ENCODE measurements at places on chromosomes 5 and 9.
A peak's percentile ranks its signal among the peaks of the same experiment; 100 is the strongest.

DNA sequence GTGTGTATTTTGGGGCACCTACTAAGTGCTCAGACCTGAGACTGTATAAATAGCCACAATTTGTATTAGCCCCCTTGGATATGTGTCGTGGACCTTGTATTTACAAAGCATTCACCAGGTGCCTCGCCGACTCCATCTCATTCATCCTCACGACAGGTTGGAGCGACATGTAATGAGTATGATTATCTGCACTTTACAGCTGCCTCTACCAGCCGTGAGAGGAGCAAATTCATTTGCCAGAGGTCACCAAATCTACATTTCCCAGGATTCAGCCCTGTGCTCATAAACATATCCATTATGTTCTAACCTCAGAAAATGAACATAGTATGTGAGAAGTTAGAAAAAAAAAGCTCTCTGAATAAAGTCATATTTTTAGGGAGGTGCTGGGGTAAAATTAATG, 167.4 kb downstream of the ZDHHC21 start:
- no peaks in the 10 kb centered on the region for H3K36me3 ChIP-seq
- DNase-seq: no peak
- H3K4me1 ChIP-seq: no peaks in the 10 kb centered on the region

DNA sequence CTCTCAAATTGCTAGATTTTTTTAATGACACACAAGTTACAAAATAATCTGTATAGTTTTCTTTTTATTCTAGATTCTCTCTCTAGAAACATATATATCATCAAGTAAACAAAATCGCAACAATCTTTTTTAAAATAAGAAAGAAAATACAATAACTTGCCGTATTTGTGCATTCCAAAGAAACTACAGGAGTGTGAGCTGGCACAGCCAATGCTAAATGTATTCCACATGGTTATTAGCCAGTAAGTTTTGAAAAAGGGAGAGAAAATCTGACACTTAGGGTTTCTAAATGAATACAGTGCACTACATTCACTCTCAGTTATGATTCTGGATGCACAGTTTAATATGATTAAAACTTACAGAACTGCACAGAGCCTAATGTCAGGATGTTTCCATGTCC, 117.9 kb downstream of the BNC2 start:
- no peak overlapping the region for H3K27ac ChIP-seq
- no peaks in the 10 kb centered on the region for H3K36me3 ChIP-seq
- no peaks in the 10 kb centered on the region for H3K4me1 ChIP-seq
- no peak for DNase-seq
- H3K27me3 ChIP-seq: no peaks in the 10 kb centered on the region
- no peak overlapping the region for H3K4me3 ChIP-seq

- H3K4me3 ChIP-seq: no peak overlapping the region
- no peak overlapping the region for H3K27ac ChIP-seq
- no peaks in the 10 kb centered on the region for H3K27me3 ChIP-seq
- H3K36me3 ChIP-seq: no peaks in the 10 kb centered on the region
- no peaks in the 10 kb centered on the region for H3K4me1 ChIP-seq
Measured at GRCh38 chr5:171534043-171534895, 114.8 kb downstream of the FGF18 start.

GRCh38 chr5:128645581-128645980, 107.5 kb upstream of the FBN2 start:
- H3K4me3 ChIP-seq: no peak overlapping the region

DNA sequence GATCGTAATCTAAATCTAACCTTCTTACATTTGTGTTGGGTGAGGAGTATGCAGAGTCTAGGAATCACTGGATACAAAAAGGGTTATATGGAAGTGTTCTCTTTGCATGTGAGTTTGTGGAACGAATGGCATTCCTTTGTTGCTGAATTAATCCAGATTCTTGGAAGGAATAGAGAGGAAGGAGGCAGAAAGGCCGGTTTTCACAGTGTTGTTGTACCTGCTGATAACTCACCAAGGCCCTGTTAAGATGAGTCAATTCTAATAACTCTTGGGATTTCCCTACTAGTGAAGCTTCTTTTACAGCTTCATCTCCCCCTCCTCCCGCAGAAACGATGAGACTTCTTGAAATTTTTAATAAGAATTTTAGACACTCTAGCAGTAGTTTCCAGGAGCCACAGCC, 84.0 kb downstream of the ZSWIM6 start:
- H3K36me3 ChIP-seq: no peaks in the 10 kb centered on the region
- H3K27me3 ChIP-seq: no peaks in the 10 kb centered on the region
- no peak for DNase-seq
- no peak overlapping the region for H3K27ac ChIP-seq
- no peak overlapping the region for H3K4me3 ChIP-seq
- no peaks in the 10 kb centered on the region for H3K4me1 ChIP-seq

DNA sequence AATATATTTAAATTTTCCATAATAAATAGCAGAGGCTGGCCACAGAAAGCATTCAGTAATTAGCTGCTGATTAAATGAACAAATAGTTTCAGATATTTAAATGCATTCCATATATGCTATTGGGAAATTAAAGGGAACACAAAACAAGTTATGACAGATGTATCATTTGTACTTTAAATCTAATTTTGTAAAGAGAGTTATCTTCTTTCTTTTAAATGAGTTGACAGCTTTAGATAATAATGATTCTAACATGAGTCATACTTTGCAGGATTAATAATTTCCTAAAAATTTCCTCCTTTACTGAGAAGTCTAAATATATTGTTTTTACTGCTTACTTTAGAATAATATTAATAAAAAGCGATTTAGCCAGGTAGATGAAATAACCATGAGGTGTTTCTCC, 320.1 kb downstream of the ADAMTS6 start:
- no peak for DNase-seq
- H3K27me3 ChIP-seq: no peaks in the 10 kb centered on the region
- H3K4me1 ChIP-seq: no peaks in the 10 kb centered on the region
- H3K36me3 ChIP-seq: no peaks in the 10 kb centered on the region
- H3K4me3 ChIP-seq: no peak overlapping the region

GRCh38 chr5:66415208-66415607, 181.0 kb upstream of the MAST4 start:
- no peaks in the 10 kb centered on the region for H3K36me3 ChIP-seq
- H3K27me3 ChIP-seq: no peaks in the 10 kb centered on the region
- H3K4me3 ChIP-seq: no peak overlapping the region
- no peak overlapping the region for H3K27ac ChIP-seq
- no peak for DNase-seq
- no peaks in the 10 kb centered on the region for H3K4me1 ChIP-seq

- no peak overlapping the region for H3K4me3 ChIP-seq
- H3K27ac ChIP-seq: no peak overlapping the region
- H3K27me3 ChIP-seq: no peaks in the 10 kb centered on the region
- DNase-seq: no peak
- H3K36me3 ChIP-seq: no peaks in the 10 kb centered on the region
- H3K4me1 ChIP-seq: no peaks in the 10 kb centered on the region
Measured at GRCh38 chr5:149904293-149904886, 40.2 kb downstream of the PDE6A start.

GRCh38 chr9:4865681-4866080, 72.9 kb downstream of the RCL1 start:
- DNase-seq: no peak
- no peak overlapping the region for H3K27ac ChIP-seq
- H3K4me1 ChIP-seq: no peaks in the 10 kb centered on the region
- no peak overlapping the region for H3K4me3 ChIP-seq
- H3K27me3 ChIP-seq: no peaks in the 10 kb centered on the region

GRCh38 chr9:105046907-105047741, 119.2 kb upstream of the ABCA1 start:
- no peak overlapping the region for H3K27ac ChIP-seq
- no peaks in the 10 kb centered on the region for H3K4me1 ChIP-seq
- H3K27me3 ChIP-seq: no peaks in the 10 kb centered on the region
- no peak overlapping the region for H3K4me3 ChIP-seq
- no peak for DNase-seq
- H3K36me3 ChIP-seq: no peaks in the 10 kb centered on the region

GRCh38 chr9:128718047-128718446, 5.9 kb downstream of the ZDHHC12 start:
- no peaks in the 10 kb centered on the region for H3K36me3 ChIP-seq
- no peak overlapping the region for H3K4me3 ChIP-seq
- H3K27me3 ChIP-seq: no peaks in the 10 kb centered on the region
- no peak overlapping the region for H3K27ac ChIP-seq
- H3K4me1 ChIP-seq: no peaks in the 10 kb centered on the region

GRCh38 chr5:172395483-172395882, 58.8 kb downstream of the SH3PXD2B start:
- H3K4me3 ChIP-seq: no peak overlapping the region
- H3K36me3 ChIP-seq: no peaks in the 10 kb centered on the region
- DNase-seq: no peak
- no peaks in the 10 kb centered on the region for H3K4me1 ChIP-seq
- no peak overlapping the region for H3K27ac ChIP-seq

DNA sequence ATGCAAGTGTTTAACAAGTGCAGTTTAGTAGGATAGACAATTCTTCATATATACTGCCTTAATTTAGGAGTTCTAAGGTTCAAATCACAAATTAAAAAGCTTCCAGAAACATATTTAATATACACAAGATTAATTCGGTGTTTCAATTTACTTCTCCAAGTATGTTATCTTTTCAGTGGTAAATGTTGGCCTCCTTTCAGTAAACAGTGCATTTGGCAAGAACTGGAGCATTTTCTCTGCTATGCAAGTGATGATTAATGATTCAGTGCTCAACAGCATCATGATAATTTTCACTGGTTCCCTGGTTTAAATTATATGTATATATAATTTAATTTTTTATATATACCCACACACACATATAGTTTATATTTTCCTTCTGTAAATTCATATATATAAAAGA, 541.7 kb downstream of the EFNA5 start:
- H3K4me1 ChIP-seq: no peaks in the 10 kb centered on the region
- no peaks in the 10 kb centered on the region for H3K36me3 ChIP-seq
- H3K4me3 ChIP-seq: no peak overlapping the region
- DNase-seq: no peak
- H3K27me3 ChIP-seq: no peaks in the 10 kb centered on the region
- no peak overlapping the region for H3K27ac ChIP-seq

- H3K27me3 ChIP-seq: no peaks in the 10 kb centered on the region
- DNase-seq: no peak
- H3K4me3 ChIP-seq: no peak overlapping the region
- H3K36me3 ChIP-seq: no peaks in the 10 kb centered on the region
Measured at GRCh38 chr9:7909537-7909936, 110.0 kb upstream of the DMAC1 start.

DNA sequence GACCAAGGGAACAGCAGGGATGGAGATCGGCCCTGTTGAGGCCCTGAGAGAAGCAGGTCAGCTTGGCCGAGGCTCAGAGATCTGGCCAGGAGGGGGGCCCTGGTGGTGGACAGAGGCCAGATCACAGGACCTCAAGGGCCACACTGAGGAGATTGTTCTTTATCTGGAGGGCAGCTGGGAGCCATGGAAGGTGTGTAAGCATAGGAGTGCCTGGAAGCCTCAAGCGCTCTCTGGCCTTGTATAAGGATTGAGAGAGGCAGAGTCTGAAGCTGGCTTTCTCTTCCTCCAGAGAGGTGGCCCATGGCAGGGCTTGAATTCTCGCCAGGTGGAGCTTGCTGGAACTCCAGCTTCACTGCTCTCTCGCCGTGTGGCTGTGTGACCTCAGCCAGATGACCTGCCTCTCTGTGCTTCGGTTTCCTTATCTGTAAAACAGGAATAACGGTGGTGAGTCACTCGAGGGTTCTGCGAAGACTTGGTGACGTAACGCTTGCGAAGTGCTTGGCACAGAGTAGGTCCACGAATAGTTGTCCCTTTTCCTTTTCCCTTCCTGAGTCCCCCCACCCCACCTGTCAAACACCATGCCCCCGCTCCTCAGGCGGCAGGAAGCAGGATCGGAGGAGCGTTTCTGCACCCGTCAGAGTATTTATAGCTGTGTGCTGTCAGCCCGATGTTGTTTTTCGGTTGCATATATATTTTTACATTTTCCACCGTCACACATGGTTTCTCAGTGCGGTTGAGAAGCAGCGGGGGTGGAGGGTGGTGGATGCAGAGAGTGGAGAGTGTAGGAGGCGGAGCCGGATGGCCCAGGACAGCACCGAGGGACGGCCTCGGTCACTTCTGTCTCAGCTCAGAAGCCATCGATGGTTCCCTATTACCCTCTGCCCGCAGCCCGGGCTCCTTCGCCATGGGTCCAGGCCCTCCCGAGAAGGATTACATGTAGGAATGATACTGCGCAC, 17.0 kb upstream of the CRB2 start:
- no peaks in the 10 kb centered on the region for H3K36me3 ChIP-seq
- H3K4me1 ChIP-seq: peaks cover 15% of the 10 kb centered on the region
- no peaks in the 10 kb centered on the region for H3K27me3 ChIP-seq
- H3K4me3 ChIP-seq: peak overlapping the region; percentile 64
- peak; percentile 43 for DNase-seq

GRCh38 chr5:148177207-148177606, 8.9 kb downstream of the SPINK14 start:
- H3K4me3 ChIP-seq: no peak overlapping the region
- no peaks in the 10 kb centered on the region for H3K36me3 ChIP-seq
- H3K27ac ChIP-seq: no peak overlapping the region

GRCh38 chr9:89596937-89597555, 7.8 kb upstream of the GADD45G start:
- no peaks in the 10 kb centered on the region for H3K36me3 ChIP-seq
- no peak overlapping the region for H3K4me3 ChIP-seq
- no peak for DNase-seq
- H3K27ac ChIP-seq: no peak overlapping the region
- no peaks in the 10 kb centered on the region for H3K4me1 ChIP-seq
- no peaks in the 10 kb centered on the region for H3K27me3 ChIP-seq

GRCh38 chr5:137167187-137167586, 331.9 kb downstream of the SPOCK1 start:
- H3K4me3 ChIP-seq: no peak overlapping the region
- no peaks in the 10 kb centered on the region for H3K36me3 ChIP-seq
- no peak overlapping the region for H3K27ac ChIP-seq
- no peaks in the 10 kb centered on the region for H3K4me1 ChIP-seq
- H3K27me3 ChIP-seq: no peaks in the 10 kb centered on the region

DNA sequence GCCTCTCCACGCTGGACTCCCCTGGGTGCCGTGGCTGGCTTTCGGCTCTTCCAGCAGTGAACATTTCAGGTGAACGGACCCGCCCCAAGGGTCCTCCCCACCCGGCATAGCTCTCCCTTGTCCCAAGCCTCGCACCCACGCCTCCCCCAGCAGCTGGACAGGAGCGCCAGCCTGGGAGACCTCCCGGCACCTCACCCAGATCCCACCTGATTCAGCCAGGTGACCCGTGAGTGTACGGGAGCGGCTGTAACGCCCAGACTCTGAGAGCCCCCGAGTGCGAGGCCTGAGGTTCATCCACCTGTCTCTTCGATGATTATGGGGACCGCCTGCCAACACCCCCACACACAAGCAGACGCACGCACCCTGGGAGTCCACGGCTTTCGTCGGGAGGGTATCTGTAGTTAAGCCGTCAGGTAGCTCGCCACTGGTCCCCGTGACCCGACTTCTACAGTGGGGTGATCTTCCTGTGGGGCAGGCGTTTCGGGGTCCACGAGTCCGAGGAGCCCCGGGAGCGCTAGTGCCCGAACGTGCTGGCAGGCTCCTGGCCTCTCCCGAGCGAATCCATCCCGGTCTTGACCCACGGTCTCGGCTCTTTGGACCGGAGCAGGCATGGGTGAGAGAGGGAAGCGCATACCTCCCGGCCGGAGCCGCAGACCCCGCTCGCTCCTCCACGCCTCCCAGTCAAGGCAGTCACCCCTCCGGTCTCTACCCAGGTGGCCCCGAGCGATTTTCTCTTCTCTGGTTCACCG, 14.9 kb downstream of the TRIM7 start:
- peak overlapping the region; percentile 86 for H3K27ac ChIP-seq
- H3K4me3 ChIP-seq: peak overlapping the region; percentile 99
- no peaks in the 10 kb centered on the region for H3K36me3 ChIP-seq
- H3K4me1 ChIP-seq: peaks cover 5% of the 10 kb centered on the region
- DNase-seq: no peak
- H3K27me3 ChIP-seq: no peaks in the 10 kb centered on the region
